Activated effector memory CD4-positive, alpha-beta T cell treated with anti-CD3 and anti-CD28 coated beads, Interleukin-2, amount 50 U/mL, for 16 hours (primary cell): ENCODE measurements at places on chromosomes 6 and 20.

DNA sequence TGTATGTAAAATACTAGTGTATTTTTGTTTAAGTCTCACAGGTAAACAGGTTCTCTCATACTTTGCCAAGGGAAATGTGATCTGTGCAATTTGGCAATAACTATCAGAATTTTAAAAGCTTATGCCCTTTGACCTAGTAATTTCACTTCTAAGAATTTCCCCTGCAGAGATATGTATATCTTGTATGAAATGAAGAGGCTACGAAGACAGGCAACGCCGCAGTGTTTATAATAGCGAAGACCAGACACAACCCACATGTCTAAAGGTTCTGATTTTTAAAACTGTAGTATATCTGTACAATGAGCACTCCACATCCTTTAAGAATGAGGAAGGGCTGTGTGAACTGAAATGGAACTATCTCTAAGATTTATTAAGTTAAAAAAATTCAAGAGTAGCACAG is 7.5 kb downstream of the TRAF3IP2 start:
- DNase-seq, result no peak

DNA sequence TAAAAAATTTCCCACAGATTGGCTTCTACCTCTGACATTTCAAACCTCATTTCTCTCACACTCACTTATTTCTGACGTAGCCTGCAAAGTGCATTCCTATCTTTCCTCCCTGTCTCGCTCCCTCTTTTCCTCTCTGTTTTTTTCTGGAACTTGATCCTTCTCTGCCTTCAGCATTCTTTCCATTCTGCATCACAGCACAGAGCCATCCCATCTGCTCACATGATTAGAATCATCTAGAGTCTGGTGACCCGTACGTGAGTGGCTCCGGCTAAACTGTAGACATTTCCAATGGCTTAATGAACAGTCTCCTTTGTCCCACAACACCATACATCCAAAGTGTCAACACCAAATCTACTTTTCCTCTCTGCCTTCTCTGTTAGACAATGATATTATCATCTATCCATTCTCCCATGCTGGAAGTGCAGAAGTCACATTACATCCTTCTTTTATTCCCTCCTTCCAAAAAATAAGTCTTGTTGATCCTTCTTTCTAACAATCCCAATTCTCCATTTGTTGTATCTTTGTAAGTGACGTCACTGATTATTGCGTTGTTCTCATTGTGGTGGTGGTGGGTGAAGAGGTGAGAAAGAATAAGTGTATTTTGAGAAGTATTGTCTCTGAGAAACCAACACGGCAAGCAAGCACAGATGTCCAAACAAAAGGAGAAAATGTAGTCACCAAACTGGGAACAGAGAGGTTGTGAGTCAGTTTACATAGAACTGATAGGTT is 41.6 kb downstream of the OPRM1 start:
- no peak for DNase-seq

GRCh38 chr6:166969390-166970002 is 13.1 kb upstream of the RNASET2 start:
- no peak for DNase-seq

GRCh38 chr20:52083627-52084232 is 107.8 kb downstream of the ZFP64 start:
- DNase-seq, result peak; percentile 66

GRCh38 chr6:37483917-37484785 is 15.5 kb downstream of the CCDC167 start:
- DNase-seq, result peak; percentile 92

DNA sequence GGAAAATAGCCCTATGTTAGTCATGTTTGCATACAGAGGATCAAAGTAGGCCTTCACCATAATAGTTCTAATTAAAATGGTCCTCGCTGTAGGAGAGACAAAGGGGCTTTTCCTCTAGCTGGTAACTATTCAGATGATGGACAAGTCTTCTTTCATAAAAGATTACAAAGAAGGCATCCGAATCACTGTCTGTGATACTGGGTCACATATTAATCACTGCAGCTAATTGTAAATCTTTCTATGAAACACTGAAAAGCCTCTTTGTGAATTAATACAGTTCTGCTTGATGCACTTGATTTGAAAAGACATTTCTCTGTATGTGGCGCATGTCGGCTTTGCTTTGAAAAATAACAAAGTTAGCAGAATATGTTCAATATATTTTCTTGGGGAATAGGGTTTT is 520.8 kb downstream of the KIF16B start:
- DNase-seq, result no peak

DNA sequence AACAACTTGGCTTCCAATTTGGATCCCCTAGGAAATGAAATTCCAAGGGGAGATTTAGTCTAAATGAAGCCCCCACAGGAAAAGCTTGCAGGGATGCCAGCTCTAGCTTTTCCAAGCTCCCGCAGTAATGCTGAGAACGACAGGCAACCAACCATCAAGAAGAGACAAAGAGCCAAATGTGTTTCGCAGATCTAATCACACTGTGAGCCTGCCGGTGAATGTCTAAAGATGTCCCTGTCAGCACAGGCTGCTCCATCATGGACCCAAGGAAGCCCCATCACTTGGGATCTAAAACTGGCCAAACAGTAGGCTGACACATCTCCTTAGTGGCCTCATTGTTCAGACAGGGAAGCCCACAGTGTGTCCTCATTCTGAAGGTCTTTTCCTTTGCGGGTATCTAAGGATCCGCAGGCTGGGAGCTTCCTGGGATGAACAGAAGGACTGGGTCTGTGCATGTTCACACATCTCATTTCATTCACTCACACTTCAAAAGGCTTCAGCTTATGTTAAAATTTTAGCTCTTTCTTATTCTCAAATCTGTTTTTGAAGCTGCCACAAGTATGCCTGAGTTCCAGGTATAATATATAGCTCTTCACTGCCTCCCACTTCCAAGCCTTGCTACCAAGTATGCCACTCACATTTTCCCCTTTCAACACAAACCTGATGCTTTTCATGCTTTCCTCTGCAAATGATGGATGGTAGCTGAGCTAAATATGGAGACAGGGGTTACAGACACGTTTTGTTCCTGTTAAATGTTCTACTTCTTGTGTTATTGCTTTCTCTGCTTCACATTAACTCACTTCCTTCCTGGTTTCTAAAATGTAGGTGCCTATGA is 229.8 kb downstream of the HIVEP2 start:
- no peak for DNase-seq

DNA sequence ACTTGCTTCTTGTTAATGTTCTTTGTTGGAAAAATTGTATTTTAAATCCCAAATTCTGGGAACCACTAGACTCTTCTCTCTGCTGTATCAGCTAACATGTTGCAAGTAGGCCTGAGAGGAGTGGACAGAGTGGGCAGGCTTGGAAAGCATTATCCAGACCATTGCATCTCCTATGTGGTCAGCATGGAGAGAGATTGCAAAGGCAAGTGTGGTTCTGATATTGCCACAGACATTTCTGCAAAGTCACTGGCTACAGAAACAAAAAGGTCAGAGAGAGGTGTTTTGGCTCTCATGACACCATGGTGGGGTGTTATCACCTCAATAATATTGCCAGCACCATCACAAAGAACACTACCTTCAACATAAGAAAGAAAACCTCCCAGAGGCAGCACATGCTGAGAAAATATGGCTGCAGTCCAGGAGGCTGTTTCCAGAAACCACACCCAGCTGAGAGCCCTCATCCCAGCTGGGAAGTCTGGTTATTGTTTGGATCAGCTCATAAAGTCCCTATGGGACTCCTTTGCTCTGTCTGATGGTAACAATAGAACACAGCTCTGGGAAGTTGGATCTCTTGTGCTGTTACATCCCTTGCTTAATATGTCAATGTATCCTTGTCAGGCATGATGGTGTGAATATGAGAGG is 78.2 kb upstream of the TBX18 start:
- no peak for DNase-seq

DNA sequence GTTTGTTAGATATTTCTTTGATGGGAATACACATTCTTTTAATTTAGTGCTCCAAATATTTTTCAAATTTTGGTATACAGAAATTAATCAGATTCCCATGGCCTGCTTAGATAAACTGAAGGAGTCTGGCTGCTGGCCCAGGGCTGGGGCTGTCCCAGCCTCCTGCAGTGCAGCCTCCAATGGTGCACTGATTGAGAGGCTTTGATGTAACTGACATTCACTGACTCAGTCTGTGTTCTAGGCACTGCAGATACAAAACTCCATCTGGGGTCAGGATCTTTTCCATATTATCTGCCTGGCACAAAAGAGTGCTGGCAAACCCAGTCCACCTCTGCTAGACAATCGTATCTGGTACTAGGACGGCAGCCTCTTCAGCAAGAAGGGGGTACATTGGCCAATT is 64.8 kb downstream of the GRIK2 start:
- DNase-seq, result no peak

DNA sequence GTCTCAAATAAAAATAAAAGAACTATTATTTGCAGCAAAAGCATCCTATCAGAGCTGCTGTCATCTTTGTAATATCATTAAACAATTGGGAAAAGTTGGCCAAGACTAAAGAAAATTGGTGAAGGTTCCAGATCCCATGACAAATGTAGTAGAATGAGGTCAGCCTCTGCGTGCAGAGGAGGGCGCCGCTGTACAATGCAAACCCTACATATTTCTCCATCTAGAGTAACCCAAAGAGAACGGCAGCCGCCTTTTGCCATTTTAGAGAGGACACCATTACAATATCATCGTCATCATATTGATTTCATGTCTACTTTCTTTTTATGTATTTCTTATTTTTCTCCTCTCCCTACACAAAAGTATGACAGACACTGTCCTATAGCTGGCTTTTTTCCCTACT is 59.5 kb downstream of the ZMYND8 start:
- DNase-seq, result peak; percentile 45

- DNase-seq, result no peak
Measured at GRCh38 chr6:6736791-6737654, 148.5 kb downstream of the LY86 start.

DNA sequence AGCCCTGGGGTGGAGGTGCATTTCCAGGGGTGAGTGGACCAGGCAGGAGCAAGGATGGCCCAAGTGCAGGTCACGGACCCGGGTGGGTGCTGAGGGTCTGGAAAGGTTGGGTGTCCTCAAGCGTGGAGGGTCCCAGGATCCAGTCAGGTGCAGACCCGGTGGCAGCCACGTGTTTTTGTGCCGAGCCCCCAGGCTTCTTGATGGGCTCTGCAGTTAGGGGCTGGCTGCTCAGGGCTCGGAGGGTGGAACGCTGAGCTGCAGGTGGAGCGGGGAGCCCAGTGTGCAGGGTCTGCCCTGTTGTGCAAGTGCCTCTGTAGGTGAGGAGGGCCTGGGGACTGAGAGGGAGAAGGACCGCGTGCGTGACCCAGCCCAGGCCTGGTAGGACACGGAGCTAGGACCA is 70.9 kb upstream of the HLA-E start:
- no peak for DNase-seq

- peak; percentile 78 for DNase-seq
Measured at GRCh38 chr6:35497571-35498421, 917 bp upstream of the TEAD3 start.

GRCh38 chr6:69622924-69623323 is 173.9 kb downstream of the LMBRD1 start:
- DNase-seq, result no peak

DNA sequence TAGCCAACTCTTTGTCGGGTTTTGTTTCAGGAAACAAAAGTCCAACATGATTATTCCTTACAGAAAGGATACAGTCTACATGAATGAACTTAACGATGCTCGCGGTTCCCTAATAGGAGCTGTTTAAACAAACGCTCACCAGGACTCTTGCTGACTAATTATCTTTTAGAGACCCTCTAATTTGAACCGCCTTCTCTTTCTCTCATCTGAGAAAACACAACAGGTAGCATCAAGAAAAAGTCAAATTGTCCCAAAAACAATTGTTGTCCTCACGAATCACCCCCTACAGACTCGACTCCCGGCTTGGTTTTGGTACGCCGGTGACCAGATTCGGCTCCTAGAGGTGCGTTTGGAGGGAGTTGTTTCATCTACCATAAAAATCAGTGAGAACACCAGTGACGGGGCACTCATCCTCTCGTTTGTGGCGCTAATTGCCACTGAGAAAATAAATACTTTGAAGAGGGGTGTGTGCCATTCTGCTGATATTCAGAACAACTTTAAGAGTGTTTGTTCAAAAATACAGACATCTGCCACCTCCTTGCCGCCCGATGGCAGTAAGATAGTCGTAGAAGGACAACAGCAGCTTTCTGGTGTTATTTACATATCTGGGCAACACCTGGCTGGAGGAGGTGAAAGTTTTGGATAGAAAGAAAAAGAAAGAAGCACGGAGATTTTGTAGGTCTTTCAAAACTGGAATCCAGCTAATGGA is 1.1 kb upstream of the SIM1 start:
- no peak for DNase-seq

- no peak for DNase-seq
Measured at GRCh38 chr6:83879746-83880145, 20.3 kb downstream of the CYB5R4 start.

GRCh38 chr6:106724848-106725247 is 95.5 kb downstream of the QRSL1 start:
- DNase-seq, result no peak

- DNase-seq, result no peak
Measured at GRCh38 chr20:23603321-23603720, 2.4 kb downstream of the CST9 start.

GRCh38 chr20:41320976-41321375 is 3.4 kb upstream of the ZHX3 start:
- no peak for DNase-seq

DNA sequence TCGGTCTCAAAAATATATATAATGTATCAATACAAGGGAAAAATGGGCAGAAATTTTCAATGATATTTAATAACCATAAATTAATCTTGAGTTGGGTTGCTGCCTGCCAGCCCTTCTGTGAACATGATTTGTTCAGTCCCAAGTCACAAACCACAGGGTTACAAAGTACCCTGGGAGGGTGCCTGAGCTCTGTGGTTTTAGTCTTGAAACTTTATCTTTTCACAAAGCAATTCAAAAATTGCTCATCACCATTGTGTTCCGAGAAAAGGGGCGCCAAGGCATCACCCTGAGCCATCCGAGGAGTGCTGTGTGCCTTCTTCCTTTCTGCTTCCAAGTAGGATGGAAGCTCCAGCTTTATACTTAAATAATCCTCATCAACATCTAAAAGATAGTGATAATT is 141.6 kb upstream of the AKAP12 start:
- DNase-seq, result no peak

- DNase-seq, result no peak
Measured at GRCh38 chr6:71698702-71699101, 187.6 kb upstream of the RIMS1 start.

GRCh38 chr6:141848029-141848890 is 284.5 kb upstream of the GJE1 start:
- no peak for DNase-seq
